ENCODE measurements at places on chromosomes 6 and 20. TPM values are rescaled to one million over a fixed set of nuclear protein-coding genes. Genes with fewer than 3 reads are reported as not detected.

DNA sequence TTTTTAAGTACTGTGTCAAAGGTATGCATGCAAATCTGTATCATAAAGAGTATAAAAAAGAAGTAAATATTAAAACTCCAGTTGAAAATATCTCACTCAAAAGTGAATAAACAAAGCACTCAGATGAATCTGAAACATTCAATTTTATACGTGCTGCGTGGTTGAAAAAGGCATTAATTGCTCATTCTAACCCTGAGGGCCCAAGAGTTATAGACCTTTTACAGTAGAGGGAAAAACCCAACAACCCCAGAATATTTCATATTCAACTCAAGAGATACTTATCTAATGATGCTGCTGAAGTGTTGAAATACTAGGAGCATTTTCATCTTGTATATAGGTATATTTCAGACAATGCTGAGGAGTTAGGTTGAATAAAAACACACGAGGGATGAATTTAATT is 862.8 kb upstream of the CITED2 start:
- H3K4me1 ChIP-seq = no peaks in the 10 kb centered on the region
- H3K27ac ChIP-seq = no peak overlapping the region
- H3K27me3 ChIP-seq = no peaks in the 10 kb centered on the region
- H3K4me3 ChIP-seq = no peak overlapping the region

DNA sequence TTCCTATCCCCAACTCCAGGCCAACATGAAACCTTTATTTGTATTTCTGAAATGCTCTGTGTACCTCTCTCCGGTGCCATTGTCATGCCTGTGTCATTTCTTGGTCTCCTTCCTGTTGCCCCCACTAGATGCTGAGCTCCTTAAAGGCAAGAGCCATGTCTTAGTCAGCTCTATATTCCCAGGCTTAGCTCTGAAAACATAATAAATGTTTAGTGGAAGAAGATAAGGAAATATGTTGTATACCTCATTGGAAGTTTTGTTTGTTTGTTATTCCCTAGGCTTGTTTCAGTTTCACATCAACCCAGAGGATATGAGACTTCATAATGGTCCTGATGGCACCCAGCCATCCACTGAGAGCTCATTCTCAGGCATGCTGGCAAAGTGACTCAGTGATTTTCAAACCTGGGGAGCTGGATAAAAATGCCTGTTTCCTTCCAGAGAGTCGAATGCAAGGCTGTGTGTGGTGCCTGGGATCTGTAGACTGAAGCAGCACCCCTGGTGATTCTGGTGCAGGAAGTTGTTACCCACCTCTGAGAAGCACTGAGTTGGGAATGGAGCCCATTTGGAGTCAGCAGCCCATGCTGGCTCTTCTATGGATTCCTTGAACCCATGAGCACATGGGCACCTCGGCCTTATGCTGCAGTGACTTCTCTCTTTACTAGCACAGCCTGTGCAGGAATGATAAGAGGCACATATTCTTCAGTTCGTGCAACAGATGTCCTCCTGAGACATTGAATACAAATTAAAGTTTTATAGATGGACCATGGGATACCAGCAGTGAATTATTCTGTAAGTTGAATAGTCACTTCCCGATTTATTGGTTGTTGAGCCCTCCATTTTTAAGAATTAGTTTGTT is 205.2 kb downstream of the FARS2 start:
- H3K4me3 ChIP-seq = no peak overlapping the region
- H3K36me3 ChIP-seq = no peaks in the 10 kb centered on the region
- no peaks in the 10 kb centered on the region for H3K27me3 ChIP-seq
- no peak overlapping the region for H3K27ac ChIP-seq
- DNase-seq = no peak

DNA sequence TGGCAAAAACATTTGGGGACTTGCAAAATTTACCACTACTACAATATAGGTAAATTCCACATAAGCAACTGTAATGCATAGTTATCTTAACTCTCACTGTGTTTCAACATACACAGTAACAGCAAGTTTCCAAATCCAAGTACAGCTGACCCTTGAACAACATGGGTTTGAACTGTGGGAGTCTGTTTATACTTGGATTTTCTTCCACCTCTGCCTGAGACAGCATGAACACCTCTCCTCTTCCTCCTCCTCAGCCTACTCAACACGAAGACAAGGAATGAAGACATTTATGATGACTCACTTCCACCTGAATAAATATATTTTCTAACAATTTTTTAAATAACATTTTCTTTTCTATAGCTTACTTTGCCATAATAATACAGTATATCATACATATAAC is 25.6 kb downstream of the MAN1A1 start:
- H3K36me3 ChIP-seq = no peaks in the 10 kb centered on the region
- no peak overlapping the region for H3K4me3 ChIP-seq

- H3K36me3 ChIP-seq = no peaks in the 10 kb centered on the region
- no peak overlapping the region for H3K4me3 ChIP-seq
- no peak overlapping the region for H3K27ac ChIP-seq
- no peaks in the 10 kb centered on the region for H3K27me3 ChIP-seq
These were observed 485.2 kb downstream of the GRIK2 start for GRCh38 chr6:101878554-101879276.

SLCO4A1 gene
- 8.6 TPM for total RNA-seq
